ENCODE measurements at places on chromosomes 13 and 19. TPM values are rescaled to one million over a fixed set of nuclear protein-coding genes. Genes with fewer than 3 reads are reported as not detected.

DNA sequence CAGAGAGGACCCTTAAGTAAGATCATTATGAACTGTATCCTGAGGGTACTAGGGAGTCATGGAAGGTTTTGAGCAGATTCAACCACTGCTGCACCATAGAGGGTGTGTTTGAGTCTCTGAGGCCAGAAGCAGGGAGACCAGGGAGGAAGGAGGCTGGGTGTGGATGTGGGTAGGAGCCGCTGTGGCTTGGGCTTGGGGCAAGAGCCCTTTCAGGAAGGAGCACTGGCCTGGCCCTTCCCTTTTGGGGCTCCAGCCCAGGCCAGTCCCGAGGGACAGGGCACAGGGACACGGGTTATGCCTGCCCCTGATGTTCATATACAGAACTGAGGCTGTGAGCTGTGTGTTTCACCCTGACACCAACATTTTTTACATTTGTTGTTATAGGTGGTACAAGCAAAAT, 7.2 kb downstream of the CIC start:
- H3K4me3 ChIP-seq = peak overlapping the region; percentile 15
- H3K4me1 ChIP-seq = peaks cover 42% of the 10 kb centered on the region
- peaks cover 31% of the 10 kb centered on the region for H3K36me3 ChIP-seq
- H3K27ac ChIP-seq = peak overlapping the region; percentile 48
- no peaks in the 10 kb centered on the region for H3K27me3 ChIP-seq

GRCh38 chr13:39197647-39198007, 159.4 kb downstream of the NHLRC3 start:
- H3K27ac ChIP-seq = peak overlapping the region; percentile 66
- peaks cover 9% of the 10 kb centered on the region for H3K27me3 ChIP-seq
- H3K36me3 ChIP-seq = no peaks in the 10 kb centered on the region
- no peak overlapping the region for H3K4me3 ChIP-seq
- peaks cover 9% of the 10 kb centered on the region for H3K4me1 ChIP-seq

- no peak for DNase-seq
- peaks cover 9% of the 10 kb centered on the region for H3K4me1 ChIP-seq
- H3K27me3 ChIP-seq = no peaks in the 10 kb centered on the region
- peaks cover 62% of the 10 kb centered on the region for H3K36me3 ChIP-seq
- H3K4me3 ChIP-seq = no peak overlapping the region
Measured at GRCh38 chr19:10782795-10783194, 53.2 kb downstream of the TMED1 start.

GRCh38 chr13:63304497-63304896, 1888.8 kb upstream of the PCDH20 start:
- no peaks in the 10 kb centered on the region for H3K36me3 ChIP-seq
- H3K27me3 ChIP-seq = no peaks in the 10 kb centered on the region
- DNase-seq = no peak
- H3K27ac ChIP-seq = no peak overlapping the region
- H3K4me3 ChIP-seq = no peak overlapping the region

DNA sequence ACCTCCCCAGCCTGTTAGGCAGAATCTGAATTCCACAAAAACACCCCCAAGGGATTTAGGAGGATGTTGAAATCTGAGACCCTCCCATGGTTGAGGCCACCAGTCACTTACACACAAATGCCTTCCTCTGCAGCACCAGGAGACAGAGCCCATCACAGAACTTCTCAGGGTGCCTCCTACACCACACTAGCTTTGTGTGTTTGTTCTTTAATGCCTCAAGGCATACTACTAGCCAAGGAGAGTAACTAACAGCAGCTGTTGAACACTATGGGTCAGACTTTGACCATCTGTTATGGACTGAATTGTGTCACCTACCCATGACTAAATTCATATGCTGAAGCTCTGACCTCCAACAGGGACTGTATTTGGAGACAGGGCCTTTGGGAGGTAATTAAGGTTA, 9.5 kb upstream of the MED26 start:
- no peak overlapping the region for H3K4me3 ChIP-seq
- H3K27me3 ChIP-seq = no peaks in the 10 kb centered on the region
- peaks cover 4% of the 10 kb centered on the region for H3K4me1 ChIP-seq
- peaks cover 39% of the 10 kb centered on the region for H3K36me3 ChIP-seq
- H3K27ac ChIP-seq = no peak overlapping the region
- DNase-seq = no peak

Gene LSM7
- 190 TPM for total RNA-seq

GRCh38 chr19:49506575-49507105, 5.8 kb upstream of the FCGRT start:
- no peaks in the 10 kb centered on the region for H3K27me3 ChIP-seq
- H3K4me3 ChIP-seq = no peak overlapping the region
- H3K4me1 ChIP-seq = peaks cover 25% of the 10 kb centered on the region
- H3K36me3 ChIP-seq = no peaks in the 10 kb centered on the region
- DNase-seq = peak; percentile 94

- H3K4me3 ChIP-seq = no peak overlapping the region
- peaks cover 24% of the 10 kb centered on the region for H3K4me1 ChIP-seq
- no peak for DNase-seq
- no peak overlapping the region for H3K27ac ChIP-seq
- no peaks in the 10 kb centered on the region for H3K27me3 ChIP-seq
- peaks cover 76% of the 10 kb centered on the region for H3K36me3 ChIP-seq
Measured at GRCh38 chr19:35732540-35733179, 9.6 kb downstream of the IGFLR1 start.

GRCh38 chr13:76950101-76950500, 1.8 kb downstream of the ACOD1 start:
- H3K27me3 ChIP-seq = peaks cover 13% of the 10 kb centered on the region
- no peaks in the 10 kb centered on the region for H3K4me1 ChIP-seq
- no peak for DNase-seq
- H3K27ac ChIP-seq = no peak overlapping the region
- H3K36me3 ChIP-seq = no peaks in the 10 kb centered on the region
- H3K4me3 ChIP-seq = no peak overlapping the region

Gene VSTM1
- not detected for total RNA-seq

- peaks cover 24% of the 10 kb centered on the region for H3K4me1 ChIP-seq
- peaks cover 1% of the 10 kb centered on the region for H3K36me3 ChIP-seq
- H3K27me3 ChIP-seq = peaks cover 7% of the 10 kb centered on the region
- peak; percentile 87 for DNase-seq
Measured at GRCh38 chr13:25901460-25902376, 150.1 kb downstream of the SHISA2 start.

GRCh38 chr19:7679771-7680605, 645 bp upstream of the TRAPPC5 start:
- peaks cover 43% of the 10 kb centered on the region for H3K4me1 ChIP-seq
- no peak for DNase-seq
- peak overlapping the region; percentile 84 for H3K27ac ChIP-seq
- peak overlapping the region; percentile 67 for H3K4me3 ChIP-seq
- peaks cover 11% of the 10 kb centered on the region for H3K36me3 ChIP-seq

DNA sequence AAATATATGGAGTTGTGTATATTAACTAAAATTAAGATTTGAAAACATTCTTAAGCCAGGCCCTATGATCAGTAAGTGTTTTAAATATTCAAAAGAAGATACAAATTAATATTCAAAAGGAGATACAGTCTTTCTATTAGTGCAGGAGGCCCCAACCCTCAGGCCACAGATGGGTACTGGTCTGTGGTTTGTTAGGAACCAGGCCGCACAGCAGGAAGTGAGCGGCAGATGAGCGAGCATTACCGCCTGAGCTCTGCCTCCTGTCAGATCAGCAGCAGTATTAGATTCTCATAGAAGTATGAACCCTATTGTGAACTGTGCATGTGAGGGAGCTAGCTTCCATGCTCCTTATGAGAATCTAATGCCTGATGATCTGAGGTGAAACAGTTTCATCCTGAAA, 232.9 kb downstream of the FOXO1 start:
- H3K4me1 ChIP-seq = peaks cover 37% of the 10 kb centered on the region
- DNase-seq = peak; percentile 71
- no peak overlapping the region for H3K4me3 ChIP-seq

DNA sequence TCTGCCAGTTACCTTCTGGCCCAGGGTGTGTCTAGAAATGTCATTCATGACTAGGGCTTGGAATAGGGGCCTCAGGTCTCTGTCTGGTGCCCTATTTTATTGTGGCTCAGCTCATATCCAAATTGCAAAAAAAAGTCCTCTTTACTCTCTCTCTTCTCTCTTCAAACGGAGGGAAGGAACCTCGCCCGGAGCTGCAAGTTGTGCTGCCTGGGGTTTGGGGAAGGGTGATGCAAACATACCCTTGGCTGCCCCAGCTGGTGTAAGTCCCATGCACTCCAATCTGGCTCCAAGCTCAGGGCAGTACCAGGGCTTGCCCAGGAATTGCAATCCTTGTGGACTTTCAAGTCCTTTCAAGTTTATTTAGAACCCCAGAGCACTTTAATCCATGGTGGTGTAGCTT, 549.6 kb downstream of the PCDH17 start:
- H3K4me3 ChIP-seq = no peak overlapping the region
- H3K36me3 ChIP-seq = no peaks in the 10 kb centered on the region
- no peaks in the 10 kb centered on the region for H3K4me1 ChIP-seq
- DNase-seq = no peak
- no peak overlapping the region for H3K27ac ChIP-seq
- no peaks in the 10 kb centered on the region for H3K27me3 ChIP-seq

Gene POSTN
- not detected for total RNA-seq

GRCh38 chr19:1067341-1067957, 482 bp downstream of the ARHGAP45 start:
- H3K4me1 ChIP-seq = peaks cover 35% of the 10 kb centered on the region
- no peaks in the 10 kb centered on the region for H3K27me3 ChIP-seq
- DNase-seq = no peak
- H3K4me3 ChIP-seq = peak overlapping the region; percentile 98

Gene ZFR2
- total RNA-seq = not detected

DNA sequence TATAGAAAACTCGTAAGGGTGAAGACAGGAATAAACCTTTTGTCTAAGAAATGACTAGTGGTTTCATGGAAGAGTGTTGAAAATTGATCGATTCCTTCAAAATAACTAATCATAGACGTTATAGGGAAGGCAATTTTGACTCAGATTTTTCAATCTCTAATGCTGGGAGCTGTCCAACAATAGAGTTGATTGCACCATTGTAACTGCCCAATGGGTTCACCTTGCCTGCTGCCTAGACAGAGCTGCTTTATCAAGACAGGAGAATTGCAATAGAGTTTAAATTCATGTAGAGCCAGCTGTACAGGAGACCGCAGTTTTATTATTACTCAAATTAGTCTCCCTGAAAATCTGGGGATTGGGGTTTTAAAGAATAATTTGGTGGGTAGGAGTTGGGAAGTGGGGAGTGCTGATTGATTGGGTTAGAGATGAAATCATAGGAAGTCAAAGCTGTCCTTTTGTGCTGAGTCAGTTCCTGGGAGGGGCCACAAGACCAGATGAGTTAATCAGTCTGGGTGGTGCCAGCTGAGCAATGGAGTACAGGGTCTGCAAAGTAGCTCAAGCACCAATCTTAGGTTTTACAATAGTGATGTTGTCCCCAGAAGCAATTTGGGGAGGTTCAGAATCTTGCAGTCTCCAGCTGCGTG, 16.8 kb upstream of the ADGRE2 start:
- DNase-seq = no peak
- H3K4me3 ChIP-seq = no peak overlapping the region
- peaks cover 4% of the 10 kb centered on the region for H3K4me1 ChIP-seq

DNA sequence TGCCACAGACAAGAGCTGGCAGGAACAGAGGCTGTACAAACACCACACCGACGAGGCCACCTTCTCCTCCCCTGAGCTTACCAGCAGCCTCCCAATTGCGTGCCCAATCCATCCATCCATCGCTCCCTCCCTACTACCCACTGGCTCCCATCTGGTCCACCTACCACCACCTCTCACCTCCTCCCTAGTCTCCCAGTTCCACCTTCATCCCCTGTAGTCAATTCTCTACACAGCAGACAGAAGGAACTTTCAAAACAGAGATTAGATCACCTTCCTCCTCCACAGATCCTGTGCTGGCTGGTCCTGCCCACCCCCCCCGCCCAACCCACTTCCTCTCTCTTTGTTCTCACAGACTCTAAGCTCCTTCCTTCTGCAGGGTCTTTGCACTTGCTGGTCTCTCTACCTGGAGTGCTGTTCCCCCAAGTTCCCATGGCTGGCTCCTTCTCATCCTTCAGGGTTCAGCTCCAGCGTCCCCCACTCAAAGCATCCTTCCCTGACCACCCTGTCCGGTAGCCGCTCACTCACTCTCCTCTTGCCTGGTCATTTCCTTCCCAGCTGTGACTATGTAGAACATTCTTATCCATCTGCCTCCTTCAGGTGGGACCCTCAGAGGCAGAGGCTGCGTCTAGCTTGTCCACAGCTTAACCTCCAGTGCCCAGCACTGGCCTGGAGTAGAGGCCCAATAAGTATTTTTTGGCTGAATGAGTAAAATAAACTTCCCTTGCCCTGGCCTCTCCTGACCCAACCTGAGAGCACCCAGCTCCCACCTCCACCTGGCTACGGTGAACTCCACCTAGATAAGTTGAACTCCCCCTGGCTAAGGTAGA, 23.0 kb downstream of the PIN1 start:
- H3K27me3 ChIP-seq = no peaks in the 10 kb centered on the region
- H3K4me1 ChIP-seq = peaks cover 56% of the 10 kb centered on the region
- H3K4me3 ChIP-seq = peak overlapping the region; percentile 81
- peaks cover 11% of the 10 kb centered on the region for H3K36me3 ChIP-seq

Gene LGALS7B
- not detected for total RNA-seq

- H3K27me3 ChIP-seq = peaks cover 4% of the 10 kb centered on the region
- no peak for DNase-seq
- peaks cover 7% of the 10 kb centered on the region for H3K4me1 ChIP-seq
- H3K36me3 ChIP-seq = no peaks in the 10 kb centered on the region
- no peak overlapping the region for H3K27ac ChIP-seq
Measured at GRCh38 chr19:55287361-55288079, 3.7 kb downstream of the BRSK1 start.

- no peaks in the 10 kb centered on the region for H3K27me3 ChIP-seq
- no peak overlapping the region for H3K4me3 ChIP-seq
- no peaks in the 10 kb centered on the region for H3K4me1 ChIP-seq
- H3K27ac ChIP-seq = no peak overlapping the region
- H3K36me3 ChIP-seq = no peaks in the 10 kb centered on the region
Measured at GRCh38 chr19:20503476-20503875, 62.1 kb downstream of the ZNF737 start.

Gene S1PR4
- 43.7 TPM for total RNA-seq

Gene RBM26
- total RNA-seq = 96.6 TPM

- H3K36me3 ChIP-seq = no peaks in the 10 kb centered on the region
- DNase-seq = peak; percentile 96
- peak overlapping the region; percentile 54 for H3K4me3 ChIP-seq
- H3K27me3 ChIP-seq = peaks cover 32% of the 10 kb centered on the region
- peaks cover 4% of the 10 kb centered on the region for H3K4me1 ChIP-seq
Measured at GRCh38 chr19:3721131-3721886, 13.1 kb downstream of the TJP3 start.

- no peak overlapping the region for H3K4me3 ChIP-seq
- no peaks in the 10 kb centered on the region for H3K4me1 ChIP-seq
- no peak overlapping the region for H3K27ac ChIP-seq
- H3K27me3 ChIP-seq = peaks cover 26% of the 10 kb centered on the region
- DNase-seq = no peak
- H3K36me3 ChIP-seq = no peaks in the 10 kb centered on the region
Measured at GRCh38 chr19:40932008-40932959, 50.3 kb upstream of the CYP2A7 start.

Gene AXL
- 0.70 TPM for total RNA-seq

DNA sequence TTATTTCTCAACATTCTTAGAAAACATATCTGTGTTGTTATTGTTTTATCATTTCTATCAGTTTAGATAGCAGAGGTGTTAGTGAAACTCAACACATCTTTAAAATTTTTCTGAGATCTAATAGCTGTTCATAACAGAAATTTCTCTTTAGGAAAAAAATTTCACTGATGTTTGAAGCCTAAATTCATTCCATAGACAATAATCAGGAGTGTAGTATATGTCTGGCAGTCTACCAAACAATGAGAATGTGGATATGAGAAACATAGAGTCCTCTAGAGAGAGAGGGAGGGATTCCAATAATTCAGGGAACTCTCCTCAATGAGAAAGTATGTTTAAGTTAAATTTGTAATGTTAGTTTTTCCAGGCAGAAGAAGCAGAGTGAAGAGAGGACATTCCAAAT, 118.2 kb upstream of the EDNRB start:
- no peaks in the 10 kb centered on the region for H3K4me1 ChIP-seq
- H3K36me3 ChIP-seq = no peaks in the 10 kb centered on the region
- DNase-seq = no peak
- H3K27ac ChIP-seq = no peak overlapping the region
- H3K27me3 ChIP-seq = no peaks in the 10 kb centered on the region
